ENCODE measurements at places on chromosomes 4 and X.

GRCh38 chr4:48914311-48914710 is 7.7 kb upstream of the OCIAD2 start:
- no peak for DNase-seq

DNA sequence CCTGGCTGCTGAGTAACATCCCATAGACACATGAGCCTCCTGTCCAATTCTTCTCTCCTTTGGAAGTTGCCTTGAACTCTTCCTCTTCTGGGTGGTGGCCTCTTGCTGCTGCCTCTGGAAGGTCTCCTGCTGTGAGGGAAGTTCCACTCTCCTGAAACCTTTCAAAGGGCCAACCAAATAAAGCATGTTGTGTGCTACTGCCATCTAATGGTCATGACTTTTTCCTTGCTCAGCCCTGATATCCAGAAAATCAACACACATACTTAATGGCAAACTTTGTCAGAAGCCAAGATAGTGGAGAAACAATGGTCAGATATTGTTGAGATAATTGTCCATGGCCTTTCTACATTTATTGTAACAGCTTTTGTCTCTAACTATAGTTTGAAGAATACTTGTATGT is 19.1 kb upstream of the ZXDA start:
- no peak for DNase-seq

- no peak for DNase-seq
These were observed 623.5 kb downstream of the FSTL5 start for GRCh38 chr4:161540265-161540664.

- DNase-seq: no peak
These were observed 1138.7 kb upstream of the PCDH7 start for GRCh38 chr4:29581457-29581856.

- no peak for DNase-seq
These were observed 89.7 kb upstream of the NDP start for GRCh38 chrX:44062840-44063239.

DNA sequence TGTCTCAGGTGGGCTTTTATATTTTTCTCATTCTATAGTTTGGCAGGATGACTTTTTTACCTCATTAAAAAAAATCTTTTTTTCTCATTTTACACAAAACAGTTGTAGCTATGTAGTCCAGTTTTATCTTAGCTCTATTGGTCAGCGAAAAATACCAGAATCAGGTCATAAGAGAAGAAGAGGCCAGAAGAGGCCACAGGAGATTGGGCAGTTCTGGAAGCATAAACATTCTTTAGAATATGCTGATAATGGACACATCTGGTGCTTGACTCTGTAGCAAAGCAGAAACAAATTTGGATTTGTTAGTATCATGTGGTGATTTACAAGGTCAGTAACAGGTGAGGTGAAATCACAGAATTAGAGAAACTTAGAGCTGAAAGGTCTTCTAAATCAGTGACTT is 66.6 kb upstream of the ARHGAP24 start:
- DNase-seq: no peak

- DNase-seq: no peak
These were observed 27.1 kb downstream of the TMEM271 start for GRCh38 chr4:548976-549375.

DNA sequence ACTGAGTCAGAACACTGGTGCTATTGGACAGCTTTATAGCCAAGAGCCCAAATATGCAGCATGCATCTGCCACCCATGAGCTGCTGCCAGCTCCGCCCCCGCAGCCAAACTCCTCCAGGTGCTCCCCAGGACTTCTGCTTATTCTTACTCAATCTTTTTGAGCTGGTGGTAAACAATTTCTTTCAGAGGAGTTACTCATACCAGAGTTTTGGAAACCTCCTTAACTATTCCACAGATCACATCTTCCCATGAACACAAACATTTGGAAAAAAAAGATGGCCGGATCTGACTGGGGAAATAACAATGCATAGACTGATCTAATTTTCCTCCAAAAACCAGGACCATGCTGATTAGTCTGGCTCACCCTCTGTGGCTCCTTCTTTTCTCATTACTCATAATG is 399.9 kb downstream of the GPM6A start:
- DNase-seq: no peak

DNA sequence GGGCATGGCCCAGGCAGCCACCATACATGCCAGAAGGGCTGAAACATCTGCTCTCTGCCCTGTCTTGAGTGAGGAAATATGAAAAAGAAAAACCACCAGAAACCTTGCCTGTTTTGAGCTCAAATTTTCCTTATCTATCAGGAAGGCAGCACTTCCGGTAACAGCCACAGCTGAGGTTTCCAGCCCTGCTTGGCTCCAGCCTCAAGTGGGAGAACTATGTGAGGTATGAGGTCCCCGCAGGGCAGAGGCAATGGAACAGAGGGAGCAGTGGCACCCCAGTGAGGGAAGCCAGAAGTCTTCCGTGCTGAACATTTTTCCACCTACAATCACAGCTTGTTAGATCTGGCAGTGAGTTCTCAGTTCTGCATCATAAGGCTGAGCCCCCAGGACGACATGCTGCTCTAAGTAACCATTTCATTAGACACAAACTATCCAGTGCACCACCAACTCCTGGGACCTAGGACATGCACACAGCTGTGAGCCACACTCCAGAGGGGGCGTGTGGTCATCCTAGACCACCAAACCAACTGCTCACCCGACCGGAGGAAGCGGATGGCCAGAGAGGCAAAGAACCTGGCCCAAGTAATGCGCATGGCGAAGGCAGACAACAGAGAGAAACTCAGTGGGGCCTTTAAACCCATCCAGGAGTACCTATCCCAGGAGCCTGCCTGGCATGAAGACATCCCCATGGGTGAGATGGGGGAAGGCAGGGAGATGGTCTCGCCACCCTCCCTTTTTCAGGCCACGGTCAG is 22.6 kb downstream of the WDR1 start:
- peak; percentile 55 for DNase-seq

- no peak for DNase-seq
These were observed 102.7 kb downstream of the HS3ST1 start for GRCh38 chr4:11326021-11326420.

DNA sequence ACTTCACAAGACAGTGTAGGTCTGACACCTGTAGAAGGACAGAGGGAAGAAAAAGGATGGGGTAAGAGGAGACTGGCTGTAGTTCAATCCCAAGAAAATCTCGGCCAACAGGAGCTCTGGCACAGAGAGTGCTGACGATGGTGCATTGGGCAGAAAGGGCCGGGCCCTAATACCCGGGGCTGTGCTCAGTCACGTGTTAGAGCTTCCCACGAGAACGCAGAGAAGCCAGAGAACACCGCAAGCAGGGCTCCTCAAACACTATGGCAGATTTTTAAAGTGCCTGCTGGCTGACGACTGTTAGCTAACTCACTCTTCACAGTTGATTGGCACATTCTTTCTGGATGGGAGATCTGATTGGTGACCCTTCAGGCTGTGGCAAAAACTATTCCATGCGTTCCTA is 35.5 kb downstream of the EREG start:
- no peak for DNase-seq

DNA sequence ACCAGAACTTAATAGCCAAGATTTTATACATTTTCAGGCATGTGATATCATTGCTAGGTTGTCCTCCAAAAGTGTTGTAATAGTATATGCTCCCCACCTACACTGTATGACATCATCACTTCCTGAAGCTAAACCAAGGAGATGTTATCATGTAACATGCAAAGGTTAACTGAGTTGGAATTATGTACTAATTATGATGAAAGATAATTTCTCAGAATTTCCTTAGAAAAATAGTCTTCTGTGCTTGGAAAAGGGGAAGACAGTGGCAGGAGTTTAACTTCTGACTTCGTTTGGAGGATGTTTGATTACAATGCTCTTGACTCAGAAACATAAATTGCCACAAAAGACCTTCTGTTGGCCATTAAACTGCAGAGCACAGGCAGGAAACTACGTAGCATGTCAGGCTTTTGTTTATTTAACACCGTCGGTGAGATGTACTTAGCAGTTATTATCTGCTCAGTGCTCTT is 83.6 kb upstream of the GUCY1A1 start:
- no peak for DNase-seq

DNA sequence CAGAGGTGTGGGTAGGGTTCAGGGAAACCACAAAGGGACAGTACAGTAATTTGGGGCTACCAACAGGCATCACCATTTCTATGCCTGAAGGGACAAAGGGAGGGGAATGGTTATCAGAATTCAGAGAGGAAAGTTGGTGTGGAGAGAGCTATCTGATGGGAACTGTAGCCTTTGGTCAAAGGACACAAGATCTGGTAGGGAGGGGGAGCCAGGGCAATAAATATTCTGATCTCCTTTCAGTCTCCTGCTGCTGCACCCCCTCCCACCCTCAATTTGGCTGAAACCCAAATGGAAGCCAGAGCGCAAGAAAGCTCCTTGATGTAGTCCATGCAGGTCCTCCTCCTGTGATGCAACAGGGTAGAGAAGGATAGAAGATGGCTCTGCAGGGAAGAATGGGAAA is 14.6 kb downstream of the PGK1 start:
- DNase-seq: no peak

DNA sequence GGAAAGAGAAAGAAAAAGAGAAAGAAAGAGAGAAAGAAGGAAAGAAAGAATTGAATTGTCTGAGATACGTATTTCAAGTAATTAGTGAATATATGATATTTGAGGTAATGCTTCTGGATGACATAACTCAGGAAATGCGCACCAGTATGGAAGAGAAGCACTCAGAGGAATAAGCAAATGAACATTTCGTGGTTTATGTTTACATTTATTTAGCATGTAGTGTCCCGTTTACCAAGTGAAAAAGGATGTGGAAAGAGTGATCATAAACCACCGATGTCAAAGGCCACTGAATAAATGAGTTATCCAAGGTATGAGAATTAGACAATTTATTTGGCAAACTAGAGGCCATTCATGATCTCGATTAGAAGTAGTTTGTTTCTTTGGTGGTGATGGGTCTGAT is 200.4 kb downstream of the ARAP2 start:
- no peak for DNase-seq

DNA sequence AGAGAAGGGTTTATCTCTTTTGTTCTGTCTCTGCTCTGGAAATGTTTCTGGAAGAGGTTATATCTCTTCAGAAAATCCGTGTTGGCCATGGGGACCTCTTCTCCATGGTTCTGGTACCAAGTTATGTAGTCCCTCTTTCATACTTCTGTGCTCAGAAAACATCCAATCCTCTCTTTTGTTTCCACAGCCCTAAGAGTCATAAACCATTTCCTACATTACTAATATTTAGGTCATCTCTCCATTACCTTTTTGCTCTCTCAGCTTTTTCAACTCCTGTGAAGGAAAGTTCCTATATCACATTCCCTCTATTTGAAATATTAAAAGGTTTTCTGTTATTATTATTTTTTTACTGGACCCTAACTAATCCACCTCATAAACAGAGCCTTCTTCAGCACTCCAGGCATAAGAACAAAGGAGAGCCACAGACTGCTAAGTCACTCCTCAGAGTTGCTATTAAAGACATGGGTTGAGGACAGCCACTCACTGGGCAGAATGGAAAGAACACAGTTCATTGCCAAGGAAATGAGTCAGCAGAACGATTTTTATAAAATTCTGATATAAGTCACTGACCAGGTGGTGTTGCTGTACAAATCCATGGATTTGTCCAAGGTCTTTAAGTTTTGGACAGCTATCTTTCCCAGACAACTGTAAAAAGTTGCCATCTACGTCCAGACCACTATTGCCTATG is 122.4 kb upstream of the NPY2R start:
- DNase-seq: no peak

- no peak for DNase-seq
These were observed 94.1 kb downstream of the IL1RAPL2 start for GRCh38 chrX:104660092-104660491.

DNA sequence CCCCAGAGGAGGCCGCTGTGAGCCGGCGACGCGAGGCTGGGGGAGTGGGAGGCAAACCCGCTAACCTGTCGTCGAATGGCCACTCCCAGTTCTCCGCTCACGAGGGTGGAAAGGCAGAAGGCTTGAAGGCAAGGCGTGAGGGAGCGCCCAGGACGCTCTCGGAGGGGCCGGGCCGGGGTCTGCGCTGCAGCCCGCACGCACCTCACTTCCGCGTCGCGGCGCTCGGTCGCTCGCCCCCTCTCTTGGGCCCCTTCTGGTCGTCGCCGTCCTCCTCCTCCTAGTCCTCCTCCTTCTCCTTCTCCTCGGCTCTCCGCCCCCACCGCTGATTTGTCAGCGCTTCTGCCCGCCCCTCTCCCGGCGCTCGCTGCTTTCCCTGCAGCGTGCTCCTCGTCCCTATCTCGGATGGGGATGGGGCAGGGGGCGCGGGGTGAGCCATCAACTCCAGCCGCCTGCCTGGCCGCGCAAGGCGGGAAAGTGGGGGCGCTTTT is at the start of gene SNCA:
TSS of gene SNCA (minus strand) at position 265 of the 488 bp plus-strand sequence. CDS start 1,494 bp downstream, outside the sequence.
- peak; percentile 22 for DNase-seq

DNA sequence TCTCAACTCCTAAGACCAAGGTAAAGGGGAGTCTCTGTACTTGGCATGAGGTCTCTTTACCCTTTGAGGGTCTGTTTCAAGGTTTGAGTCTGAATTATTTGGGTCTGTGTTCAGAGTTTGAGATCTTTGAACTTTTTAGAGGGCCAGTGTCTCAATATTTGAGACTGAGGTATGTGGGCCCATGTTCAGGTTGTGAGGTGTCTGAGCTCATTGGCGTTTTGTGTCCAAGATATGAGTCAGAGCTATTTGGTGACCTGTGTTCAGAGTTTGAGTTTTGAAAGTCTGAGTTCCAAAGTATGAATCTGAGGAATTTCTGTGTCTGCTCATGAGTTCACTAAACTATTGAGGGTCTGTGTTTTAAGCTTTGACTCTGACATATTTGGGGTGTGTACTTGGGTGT is 36.7 kb upstream of the PAGE4 start:
- no peak for DNase-seq

DNA sequence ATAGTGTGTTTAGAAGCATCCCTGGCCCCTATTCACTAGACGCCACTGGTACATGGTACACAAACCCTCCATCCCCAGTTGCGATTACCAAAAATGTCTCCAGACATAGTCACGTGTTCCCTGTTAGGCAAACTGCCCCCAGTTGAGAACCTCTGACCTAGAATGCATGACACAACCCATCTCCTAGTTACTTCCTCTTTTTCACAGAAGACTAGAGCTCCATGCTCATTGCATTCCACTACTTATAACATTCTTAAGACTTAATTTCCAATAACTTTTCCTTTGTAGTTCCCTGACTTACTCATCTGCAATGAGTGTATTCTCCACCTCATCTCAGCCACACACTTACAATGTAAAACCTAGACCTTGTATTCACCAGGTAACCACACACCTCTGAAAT is 68.6 kb downstream of the PRSS12 start:
- DNase-seq: no peak

DNA sequence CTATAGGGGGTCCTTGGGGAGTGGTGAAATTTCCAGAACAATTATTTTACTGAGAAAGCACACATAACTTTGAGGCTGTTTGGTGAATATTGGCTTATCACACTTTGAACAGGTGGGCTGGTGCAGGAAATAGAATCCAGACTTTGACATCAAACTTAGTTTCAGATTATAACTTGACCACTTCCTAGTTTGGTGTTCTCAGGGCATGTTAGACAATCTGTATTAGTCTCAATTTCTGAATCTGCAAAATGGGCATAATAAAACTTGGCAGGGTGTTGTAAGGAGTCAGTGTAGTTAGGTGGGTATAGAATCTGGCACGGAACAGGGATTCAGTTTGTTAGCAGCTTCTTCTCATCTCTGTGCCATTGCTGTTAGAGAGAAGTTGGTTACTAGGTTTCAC is 43.3 kb upstream of the MBNL3 start:
- no peak for DNase-seq

- no peak for DNase-seq
These were observed 12.2 kb downstream of the GK2 start for GRCh38 chr4:79395841-79396240.
